ENCODE measurements at places on chromosomes 12 and 14.

GRCh38 chr12:50662116-50662510, 101.8 kb upstream of the ATF1 start:
- DNase-seq: no peak

GRCh38 chr12:107108995-107109508, 15.7 kb upstream of the CRY1 start:
- DNase-seq: no peak

DNA sequence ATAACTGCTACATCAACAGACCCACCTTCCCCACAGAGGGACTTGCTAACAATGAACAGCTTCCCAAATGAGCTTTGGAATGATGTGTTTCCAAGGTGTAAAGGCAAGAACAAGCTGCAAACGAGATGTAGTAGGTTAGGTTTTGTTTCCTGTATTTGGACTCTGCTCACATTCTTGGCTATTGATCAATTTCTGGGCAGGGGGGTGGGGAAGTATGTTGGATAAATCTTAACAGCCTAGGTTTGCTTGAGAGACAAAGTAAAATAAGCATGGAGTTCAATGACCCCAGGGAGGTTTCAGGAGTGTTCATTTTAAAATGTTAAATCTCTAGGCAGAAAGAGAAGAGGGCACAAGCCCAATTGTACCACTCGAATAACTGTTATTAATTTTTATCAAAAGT, 146.6 kb downstream of the DPY19L2 start:
- no peak for DNase-seq

DNA sequence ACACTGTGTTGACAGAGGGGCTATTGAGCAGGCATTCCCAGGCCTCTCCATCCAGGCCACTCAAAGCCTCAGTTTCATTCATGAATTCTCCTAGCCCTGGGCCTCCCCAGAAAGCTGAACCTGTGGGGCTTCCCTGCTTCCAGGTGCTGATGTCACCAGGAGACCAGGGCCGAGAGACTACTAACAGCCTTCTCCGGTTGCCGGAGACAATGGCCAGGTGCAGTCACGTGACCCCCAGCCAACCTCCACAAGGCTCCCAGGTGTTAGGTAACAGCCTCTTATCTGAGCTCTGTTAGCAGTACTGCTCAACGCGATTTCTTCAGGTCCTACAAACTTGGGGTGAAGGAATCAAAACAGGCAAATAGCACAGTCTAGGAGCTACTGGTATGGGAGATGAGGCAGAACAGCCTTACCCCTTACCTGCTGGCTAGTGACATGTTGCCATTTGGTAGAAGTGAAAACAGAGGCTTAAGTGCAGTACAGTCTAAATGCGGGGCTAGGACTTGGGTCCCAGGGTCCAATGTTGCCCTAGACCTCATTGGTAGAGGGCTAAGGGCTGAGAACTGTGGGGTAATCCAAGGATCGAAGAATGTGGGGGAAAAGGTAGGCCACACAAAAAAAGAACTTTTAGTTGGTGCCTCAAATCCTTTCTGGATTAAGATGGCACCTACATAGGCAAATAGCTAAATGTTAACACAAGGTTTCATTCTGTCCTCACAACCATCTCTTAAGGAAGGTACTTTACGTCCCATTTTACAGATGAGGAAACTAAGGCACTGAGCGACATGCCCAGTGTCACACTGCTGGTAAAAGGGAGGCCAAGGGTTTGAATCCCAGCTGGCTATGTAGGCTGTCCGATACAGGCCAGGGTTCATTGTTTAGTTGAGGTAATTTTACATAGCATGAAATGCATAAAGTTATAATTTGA, 3.8 kb downstream of the CCDC88C start:
- DNase-seq: no peak

- no peak for DNase-seq
These were observed 20.1 kb downstream of the WDR20 start for GRCh38 chr14:102159841-102160240.

Data from activated effector memory CD4-positive, alpha-beta T cell treated with Interleukin-2 at 50 U/mL for 16 hours (primary cell).